ENCODE measurements at places on chromosomes 11 and 22. TPM values are rescaled to one million over a fixed set of nuclear protein-coding genes. Genes with fewer than 3 reads are reported as not detected.

The OR10A2 gene
- not detected for polyA plus RNA-seq

DNA sequence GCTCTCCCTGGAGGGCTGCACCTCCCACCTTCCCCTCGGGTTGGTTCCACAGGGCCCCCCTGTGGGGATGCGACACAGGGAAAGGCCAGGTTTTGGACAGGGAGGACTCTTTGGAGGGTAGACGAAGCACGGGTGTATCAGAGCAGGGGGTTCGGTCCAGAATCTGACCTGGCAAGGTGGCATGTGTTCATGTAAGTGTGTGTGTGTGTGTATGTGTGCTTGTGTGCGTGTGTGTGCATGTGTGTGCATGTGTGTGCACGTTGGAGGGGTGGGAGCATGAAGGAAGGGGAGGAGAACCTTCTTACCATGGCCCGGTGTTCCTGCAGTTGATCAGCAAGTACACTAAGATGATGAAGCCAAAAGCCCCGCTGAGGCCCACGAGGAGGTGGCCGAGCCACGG lies 14.7 kb downstream of the IL2RB start:
- no peak for DNase-seq

- DNase-seq = peak; percentile 30
Measured at GRCh38 chr11:30914143-30914762, 328.1 kb upstream of the MPPED2 start.

DNA sequence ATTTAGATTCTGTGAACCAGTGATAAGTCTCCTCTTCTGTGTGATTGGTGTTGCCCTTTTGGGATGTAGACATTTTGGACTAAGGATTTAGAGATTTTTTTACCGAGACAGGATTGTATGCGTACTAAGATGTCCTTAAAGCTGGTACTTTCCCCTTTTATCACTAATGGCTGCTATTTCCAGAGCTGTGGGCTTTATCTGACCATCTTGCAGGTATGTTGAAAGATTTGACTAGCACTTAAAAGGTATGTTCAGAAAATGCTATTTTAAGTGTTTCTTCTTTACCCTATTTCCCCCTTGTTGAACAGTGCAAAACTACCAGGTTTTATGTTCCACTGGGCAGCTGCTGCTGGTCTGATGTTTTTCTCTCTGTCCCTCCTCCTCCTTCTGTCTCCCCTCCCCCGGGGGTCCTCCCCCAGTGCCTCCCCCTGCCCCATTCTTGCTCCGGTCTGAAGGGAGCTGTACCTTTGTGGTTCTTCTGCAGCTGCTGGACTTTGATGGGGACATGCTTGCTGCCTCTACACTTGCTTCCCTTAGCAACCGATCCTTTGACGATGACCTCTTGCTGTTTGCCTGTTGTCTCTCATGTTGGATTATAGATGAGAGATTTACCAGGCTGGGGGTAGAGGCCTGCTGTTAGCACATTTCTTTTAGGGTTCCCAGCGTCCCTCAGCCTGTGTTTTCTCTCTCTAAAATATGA lies 59.6 kb downstream of the ZNRF3 start:
- DNase-seq = no peak

GRCh38 chr11:9203691-9204311 lies 61.3 kb downstream of the DENND5A start:
- no peak for DNase-seq

DNA sequence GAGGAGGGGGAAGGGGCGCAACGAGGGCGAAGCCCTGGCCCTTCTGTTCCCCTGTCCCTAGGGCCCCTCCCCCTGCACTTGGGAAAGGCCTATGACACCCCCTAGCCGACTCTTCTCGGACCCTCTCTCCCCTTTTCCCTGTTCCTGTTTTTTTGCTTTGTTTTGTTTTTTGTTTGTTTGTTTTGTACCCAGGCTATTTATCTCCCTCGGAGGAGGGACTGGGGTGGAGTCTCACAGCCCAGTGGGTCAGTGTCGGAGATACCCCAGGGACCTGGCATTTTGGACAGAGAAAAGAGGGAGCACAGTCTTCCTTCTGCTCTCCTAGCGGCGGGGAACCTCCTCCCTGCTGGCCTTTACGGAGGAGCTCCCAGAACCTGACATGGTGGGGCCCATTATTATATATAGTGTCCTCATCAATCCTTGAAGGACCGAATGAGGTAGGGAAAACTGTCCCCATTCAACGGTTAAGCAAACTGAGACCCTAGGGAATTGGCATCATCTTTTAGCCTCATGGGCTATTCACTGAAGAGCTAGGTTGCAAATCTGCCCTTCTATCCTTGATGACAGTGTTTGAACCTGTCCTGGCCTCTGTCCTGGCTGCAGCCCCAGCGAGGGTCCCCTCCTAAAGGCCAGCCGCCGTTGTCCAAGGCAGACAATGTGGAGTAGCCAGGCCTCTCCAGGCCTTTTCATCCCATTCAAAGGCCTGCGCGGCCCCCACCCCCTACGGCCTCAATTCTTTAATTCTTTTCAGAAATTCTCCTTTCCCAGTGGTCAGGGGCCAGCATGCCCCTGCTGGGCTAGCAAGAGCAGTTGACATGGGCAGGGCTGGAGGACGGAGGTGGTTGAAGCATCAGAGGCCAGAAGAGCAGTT lies 911 bp downstream of the EMID1 start:
- no peak for DNase-seq

DNA sequence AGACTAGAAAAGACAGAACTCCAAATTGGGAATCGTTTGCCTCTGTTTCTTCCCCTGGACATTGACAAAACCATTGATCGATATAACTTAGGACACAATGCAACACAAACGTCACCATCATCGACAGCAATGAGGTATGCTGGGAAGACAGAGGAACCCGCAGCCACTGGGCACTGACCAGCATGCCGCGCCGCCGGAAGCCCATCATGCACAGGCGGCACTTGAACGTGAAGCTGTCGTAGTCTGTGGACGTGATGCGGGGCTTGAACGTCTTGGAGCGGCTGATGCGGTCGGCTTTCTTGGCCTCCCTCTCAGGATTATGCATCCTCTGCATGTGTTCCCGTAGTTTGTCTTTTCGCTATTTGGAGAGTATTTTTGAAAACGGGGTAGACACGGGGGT lies 23.0 kb upstream of the NFRKB start:
- no peak for DNase-seq

DNA sequence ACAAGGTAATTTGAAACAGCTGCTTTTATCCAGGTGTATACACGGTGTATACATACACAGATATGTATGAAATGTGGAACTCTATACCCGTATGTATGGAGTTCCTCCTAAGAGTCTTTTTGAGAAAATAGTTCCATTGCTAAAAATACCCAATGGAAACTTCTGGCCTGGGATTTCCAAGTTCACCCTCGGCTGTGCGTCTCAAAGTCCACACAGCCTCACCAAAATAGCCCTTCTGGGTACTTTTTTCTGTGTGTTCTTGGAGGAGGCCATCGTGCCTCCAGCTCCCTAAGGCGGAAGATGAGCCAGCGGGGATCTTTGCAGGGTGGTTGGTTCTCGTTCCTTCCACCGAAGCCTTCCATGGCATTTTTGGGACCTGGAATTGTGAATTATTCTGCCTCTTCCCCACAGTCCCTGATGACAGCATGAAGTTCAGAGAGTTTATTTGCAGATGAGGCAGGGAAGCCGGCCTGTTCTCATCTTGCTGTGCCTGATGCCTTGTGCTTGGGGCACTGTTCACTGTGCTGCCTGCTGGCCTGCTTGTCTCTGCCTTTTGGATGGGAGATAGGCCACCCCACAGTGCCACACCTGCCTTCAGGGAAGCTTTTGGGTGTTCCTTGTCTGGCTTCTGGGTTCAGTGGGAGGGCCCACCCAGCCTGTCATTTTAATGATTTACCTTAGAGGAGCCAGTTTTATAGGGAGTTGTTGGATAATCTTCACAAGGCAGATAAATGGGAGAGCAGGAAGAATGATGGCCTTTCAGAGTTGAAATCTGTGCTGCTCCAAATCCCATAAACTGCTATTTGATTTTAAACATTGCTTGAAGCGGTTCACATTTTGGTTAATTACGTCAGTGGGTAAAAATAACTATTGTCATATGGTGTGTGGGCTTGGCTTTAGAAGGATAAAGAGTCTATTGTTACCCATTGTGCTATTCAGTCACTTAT lies 112.7 kb upstream of the OR4B1 start:
- no peak for DNase-seq
